Ureter (tissue), 1 donor: ENCODE measurements at places on chromosomes 1 and 21. TPM values are rescaled to one million over a fixed set of nuclear protein-coding genes. Genes with fewer than 3 reads are reported as not detected.

DNA sequence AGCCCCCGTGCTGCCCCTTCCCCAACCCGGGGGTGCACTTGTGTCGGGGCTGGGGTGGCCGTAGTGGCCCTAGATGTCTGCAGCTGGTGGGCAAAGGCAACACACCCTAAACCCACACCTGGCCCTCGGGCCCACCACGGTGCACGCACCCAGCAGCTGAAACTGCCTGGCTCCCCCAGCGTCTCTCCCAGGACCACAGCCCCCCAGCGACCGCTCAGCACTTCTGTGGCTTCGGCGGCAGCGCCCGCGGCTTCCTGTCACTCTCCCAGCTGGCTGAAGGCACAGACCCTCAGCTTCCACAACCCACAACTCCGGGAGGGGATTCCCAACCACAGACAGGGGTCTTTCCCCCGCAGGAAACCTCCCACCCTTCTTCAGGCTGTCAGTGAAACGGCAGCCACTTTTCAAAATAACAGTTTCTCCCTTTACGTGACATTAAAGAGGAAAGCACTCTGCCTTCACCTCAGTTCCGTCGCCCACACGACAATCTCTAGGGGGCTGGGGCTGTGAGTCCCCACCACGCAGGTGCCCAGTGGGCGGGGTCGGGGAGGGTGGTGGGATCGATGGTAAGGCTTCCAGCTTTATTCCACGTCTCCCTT, 40.7 kb upstream of the COL6A2 start:
- no peak for DNase-seq

- no peak for DNase-seq
Measured at GRCh38 chr21:43979654-43980053, 32.5 kb upstream of the TRAPPC10 start.

GRCh38 chr1:184416481-184416880, 29.7 kb downstream of the C1orf21 start:
- DNase-seq, result no peak

DNA sequence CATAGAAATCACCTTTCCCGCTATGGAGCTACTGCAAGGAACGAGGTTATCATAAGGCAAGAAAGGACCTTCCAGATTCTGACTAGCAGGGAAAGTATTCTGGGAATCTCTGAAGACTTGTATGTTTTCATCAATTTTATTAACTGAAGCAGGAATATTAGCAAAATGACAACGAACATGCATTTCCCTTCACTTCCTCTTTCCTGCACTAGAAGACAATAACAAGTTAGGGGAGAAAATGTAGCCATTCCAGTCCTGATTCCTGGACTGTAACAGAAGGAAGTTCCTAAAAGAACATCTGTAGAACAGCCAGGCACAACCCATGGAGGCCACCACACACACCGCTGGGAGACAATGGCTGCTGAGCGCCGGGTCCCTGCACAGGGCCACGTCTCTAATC, 106.8 kb downstream of the RAVER2 start:
- no peak for DNase-seq

DNA sequence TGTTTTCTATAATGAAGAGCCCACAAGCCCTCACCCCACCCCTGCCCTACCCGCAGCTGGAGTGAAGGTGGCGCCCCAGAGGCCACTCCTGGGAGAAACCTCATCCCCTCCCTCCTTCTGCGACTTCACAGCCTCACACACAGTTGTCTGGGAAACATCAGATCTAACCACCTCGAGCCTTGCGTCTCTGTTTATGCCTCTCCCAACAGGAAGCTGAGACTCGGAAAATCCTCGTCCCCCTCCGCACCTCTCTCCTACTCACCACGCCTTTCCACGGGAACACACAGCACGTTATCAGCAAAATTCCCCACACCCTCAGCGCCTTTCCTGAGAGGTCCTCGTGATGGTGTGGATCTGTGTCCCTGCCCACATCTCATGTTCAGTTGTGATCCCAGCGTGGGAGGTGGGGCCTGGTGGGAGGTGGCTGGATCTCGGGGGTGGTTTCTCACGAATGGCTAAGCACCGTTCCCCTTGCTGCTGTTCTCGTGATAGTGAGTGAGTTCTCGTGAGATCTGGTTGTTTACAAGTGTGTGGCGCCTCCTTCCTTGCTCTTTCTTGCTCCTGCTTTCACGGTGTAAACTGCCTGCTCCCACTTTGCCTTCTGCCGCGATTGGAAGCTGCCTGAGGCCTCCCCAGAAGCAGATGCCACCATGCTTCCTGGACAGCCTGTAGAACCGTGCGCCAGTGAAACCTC, 190.6 kb downstream of the KIF26B start:
- DNase-seq, result no peak

GRCh38 chr1:22284906-22285548, 142.1 kb upstream of the WNT4 start:
- DNase-seq, result peak; percentile 41

- no peak for DNase-seq
Measured at GRCh38 chr1:172653015-172653709, 5.7 kb upstream of the FASLG start.

GRCh38 chr1:54611621-54612020, 11.7 kb downstream of the FAM151A start:
- no peak for DNase-seq

- peak; percentile 8 for DNase-seq
Measured at GRCh38 chr1:29821605-29822004, 585.3 kb downstream of the PTPRU start.

GRCh38 chr1:229062135-229062534, 208.8 kb upstream of the RAB4A start:
- DNase-seq, result no peak

PTPN22 gene
- total RNA-seq, result 5.2 TPM

MAP3K7CL gene
- 11.5 TPM for total RNA-seq
